Activated CD8-positive, alpha-beta T cell treated with anti-CD3 and anti-CD28 coated beads, Interleukin-2, amount 10 ng/mL, durations not matched to agents 7 days and 5 days (primary cell): ENCODE measurements at places on chromosomes 6 and 20. TPM values are rescaled to one million over a fixed set of nuclear protein-coding genes. Genes with fewer than 3 reads are reported as not detected.

GGTLC1 gene
- not detected for total RNA-seq

FAM162B gene
- total RNA-seq, result not detected

- DNase-seq, result no peak
Measured at GRCh38 chr6:3532296-3532916, 75.6 kb upstream of the SLC22A23 start.

DNA sequence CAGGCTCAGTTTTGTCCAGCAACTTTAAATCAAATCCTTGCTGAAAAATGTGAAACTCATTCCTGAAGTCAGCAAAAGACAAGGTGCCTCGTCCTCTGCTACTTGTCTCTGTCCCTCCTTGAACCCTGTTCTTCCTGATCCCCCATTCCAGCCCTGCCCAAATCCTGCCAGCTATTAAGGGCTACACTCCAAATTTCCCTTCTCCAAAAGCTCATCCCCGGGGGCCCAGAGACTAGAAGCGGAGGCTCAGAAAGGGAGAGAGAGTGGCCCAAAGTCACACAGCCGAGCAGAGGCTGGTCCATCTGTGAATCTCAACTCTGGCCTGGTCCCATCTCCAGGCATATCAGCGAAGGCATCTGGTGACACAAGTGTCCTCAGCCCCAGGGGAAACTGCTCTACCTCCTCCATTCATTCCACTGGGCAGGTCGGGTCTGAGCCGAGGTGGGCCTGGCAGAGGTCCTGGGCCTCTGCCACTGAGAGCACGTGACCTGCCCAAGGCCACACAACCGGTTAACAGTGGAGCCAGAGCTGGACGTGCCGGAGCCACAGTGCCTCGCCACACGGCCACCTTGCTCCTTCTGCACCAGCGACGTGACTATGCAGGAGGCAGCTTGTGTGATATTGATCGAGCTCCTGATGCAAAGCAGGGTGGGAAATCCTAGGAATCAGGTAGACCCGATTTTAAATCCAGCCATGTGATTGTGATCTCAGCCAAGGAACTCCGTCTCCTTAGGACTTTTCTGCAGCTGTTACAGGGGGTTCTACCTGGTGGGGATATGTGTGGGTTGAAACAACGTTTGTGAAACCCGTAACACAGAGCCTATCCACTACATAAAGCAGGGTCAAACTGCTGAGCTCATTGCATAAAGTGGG lies 28.6 kb downstream of the NOL4L start:
- no peak for DNase-seq

DNA sequence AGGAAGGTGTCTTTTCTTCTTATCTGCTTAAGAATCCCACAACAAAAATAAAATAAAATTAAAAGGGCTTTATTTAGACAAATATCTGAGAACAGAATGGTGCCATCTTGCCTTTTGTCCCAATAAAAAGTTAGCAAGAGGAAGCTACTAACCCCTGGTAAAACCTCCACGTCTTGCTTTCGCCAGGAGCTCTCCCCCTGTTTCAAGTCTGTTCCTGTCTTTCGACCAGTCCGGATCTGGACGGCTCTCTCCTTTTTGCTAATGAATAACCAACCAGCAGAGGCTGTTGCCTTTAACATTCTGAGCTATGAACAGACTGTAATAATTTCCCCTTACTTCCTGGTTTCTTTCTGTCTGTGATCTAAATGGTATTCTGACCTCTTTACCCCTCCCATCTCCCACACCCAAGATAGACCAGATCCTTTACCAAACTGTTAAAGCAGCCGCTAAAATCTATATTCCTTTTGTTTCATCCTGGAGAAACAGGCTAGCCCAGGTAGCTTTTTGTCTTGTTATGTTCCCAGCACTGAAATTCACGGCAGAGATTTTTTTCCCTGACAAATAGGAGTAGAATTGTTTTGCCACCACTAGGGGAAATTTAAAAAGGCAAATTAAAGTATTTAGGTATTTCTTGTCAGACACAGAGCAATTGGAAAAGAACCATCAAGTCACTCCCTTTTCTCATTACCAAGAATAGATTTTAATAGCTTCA lies at the start of gene FRK:
Gene FRK, minus strand, starts transcription at position 320 of the 712 bp plus-strand sequence. CDS start 580 bp downstream, outside the sequence.
- DNase-seq, result no peak

DNA sequence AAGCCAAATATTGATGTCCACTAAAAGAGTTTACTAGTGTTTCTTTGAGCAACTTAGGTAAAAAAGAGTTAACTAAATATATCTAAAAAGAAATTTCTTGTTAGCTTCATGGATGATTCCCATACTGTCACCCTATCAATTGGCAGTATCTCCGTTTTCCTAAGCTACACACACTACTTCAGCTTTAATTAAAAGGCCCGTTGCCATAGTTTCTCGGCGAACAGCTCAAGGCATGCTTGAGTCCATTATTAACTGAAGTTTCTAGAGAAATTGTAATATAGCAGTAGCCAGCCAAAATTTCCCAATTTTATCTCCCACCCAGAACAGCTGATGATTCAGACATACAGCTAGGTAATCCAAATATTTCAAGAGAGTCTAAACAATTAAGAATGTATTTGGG lies 20.0 kb upstream of the BEND6 start:
- no peak for DNase-seq
